ENCODE measurements at places on chromosomes 11 and 22.
A peak's percentile ranks its signal among the peaks of the same experiment; 100 is the strongest.

GRCh38 chr22:19287076-19287707 is 4.3 kb downstream of the CLTCL1 start:
- DNase-seq: no peak

DNA sequence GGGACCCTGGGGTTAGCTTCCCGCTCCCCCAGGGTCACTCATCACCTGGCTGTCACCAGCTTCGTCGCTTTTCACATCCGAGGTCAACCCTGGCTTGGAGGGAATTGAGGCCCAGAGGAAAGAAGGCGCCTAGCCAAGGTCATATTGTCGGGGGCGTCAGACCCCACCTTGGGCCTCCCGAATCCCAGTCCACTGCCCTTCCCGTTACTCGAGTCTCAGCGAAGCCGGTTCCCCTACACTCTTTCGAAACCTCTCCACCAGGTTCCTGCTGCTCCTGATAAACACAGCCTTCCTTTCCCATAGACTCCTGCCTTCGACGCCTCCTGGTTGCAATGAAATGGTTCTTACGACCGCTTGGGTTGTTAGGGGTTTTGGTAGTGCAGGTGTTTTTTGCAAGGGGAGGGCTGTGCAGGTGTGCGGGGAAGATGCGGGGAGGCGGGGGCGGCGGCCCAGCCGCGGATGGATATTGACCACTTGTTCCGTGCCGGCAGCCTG is 642 bp downstream of the NAA40 start:
- DNase-seq: no peak

- DNase-seq: peak; percentile 79
Observed at GRCh38 chr22:39205344-39206021, 39.3 kb downstream of the PDGFB start.

- no peak for DNase-seq
Observed at GRCh38 chr11:111836721-111837120, 34.7 kb downstream of the ALG9 start.

DNA sequence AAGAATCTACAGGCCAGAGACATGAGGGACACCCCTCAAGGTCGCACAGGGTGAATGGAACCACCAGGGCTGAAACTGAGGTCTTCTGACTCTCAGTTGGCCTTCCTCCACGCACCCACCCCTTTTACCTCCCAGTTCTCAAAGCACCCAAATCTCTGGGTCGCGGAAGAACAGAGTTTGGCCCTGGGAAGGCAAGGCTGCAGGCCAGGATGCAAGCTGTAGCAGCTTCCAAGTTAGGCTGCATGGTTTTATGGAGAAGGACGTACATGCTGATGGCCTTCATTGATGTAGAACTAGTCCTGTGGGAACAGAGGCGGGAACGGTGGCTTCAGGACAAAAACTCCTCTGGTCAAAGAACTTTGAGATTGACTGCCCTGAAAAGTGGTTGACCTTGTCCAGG is 143.5 kb upstream of the B3GAT1 start:
- DNase-seq: no peak

- no peak for DNase-seq
Observed at GRCh38 chr11:26144291-26144690, 187.6 kb upstream of the ANO3 start.

Data from HTR-8/SVneo (cell line).